ENCODE measurements at places on chromosomes 7 and 10. TPM values are rescaled to one million over a fixed set of nuclear protein-coding genes. Genes with fewer than 3 reads are reported as not detected.

DNA sequence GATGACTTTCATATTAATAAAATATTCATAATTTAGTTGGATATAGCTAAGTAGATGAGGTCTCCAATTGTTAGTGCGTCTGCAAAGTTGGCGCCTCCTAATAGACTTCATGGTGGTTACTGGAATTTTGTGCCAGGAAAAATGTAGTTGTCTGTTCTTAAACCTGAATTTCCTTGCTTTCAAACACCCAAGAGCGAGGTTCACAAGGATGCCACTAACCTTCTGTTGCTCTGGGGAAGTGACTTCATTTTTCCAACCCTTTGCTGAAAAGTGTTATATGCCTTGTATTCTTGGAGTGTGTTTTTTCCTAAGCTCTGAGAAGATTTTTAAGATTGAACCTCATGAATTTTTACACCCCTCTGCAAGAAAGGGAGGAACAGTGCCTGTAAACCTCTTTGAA lies 98.9 kb upstream of the GLCCI1 start:
- DNase-seq: peak; percentile 37

DNA sequence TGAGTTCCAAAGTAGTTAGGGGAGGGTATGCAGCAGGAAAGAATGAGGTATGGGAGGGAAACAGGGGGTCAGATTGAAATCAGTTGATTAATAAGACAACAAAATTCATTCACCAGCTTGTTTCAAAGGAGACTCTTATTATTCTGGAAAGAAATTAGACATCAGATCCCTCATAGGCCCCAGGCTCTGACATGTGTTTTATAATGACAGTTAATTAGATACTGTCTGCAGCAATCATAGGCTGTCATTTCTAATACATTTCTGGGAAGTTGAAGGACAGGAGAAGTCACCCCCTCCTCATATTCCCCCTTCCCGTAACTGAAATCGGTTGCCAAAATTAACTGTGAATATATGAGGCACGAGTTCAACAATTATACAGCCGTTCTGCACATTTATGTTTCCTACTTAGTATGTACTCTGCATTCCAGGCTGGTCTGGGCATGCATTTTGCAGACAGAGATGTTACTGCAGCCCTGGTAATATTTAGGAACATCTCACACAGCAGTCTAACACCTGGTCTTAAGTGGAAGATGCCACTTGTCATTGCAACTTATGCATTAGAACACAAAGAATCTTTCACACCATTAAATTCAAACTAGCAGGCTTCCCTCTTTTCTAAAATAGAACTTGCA lies 355.2 kb upstream of the LRGUK start:
- no peak for DNase-seq

Gene ETV1
- polyA plus RNA-seq: 19.0 TPM

DNA sequence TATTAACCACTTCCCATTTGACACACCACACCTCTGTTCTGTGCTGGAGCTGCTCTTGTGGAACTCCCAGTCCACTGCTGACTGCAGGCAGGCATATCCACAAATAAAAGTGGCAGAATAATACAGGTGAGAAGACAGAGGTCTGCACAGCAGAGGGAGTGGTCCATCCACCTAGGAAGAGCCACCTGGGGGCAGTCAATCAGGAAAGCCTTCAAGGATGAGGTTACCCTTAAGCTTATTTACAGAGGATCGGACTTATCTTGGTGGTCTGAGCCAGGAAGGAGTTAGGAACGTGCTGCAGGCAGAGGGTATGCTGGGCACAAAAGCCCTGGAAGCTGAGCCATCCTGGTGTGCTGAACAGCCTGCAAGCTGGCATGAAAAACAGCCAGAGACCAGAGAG lies 78.7 kb downstream of the FRMPD2 start:
- no peak for DNase-seq

DNA sequence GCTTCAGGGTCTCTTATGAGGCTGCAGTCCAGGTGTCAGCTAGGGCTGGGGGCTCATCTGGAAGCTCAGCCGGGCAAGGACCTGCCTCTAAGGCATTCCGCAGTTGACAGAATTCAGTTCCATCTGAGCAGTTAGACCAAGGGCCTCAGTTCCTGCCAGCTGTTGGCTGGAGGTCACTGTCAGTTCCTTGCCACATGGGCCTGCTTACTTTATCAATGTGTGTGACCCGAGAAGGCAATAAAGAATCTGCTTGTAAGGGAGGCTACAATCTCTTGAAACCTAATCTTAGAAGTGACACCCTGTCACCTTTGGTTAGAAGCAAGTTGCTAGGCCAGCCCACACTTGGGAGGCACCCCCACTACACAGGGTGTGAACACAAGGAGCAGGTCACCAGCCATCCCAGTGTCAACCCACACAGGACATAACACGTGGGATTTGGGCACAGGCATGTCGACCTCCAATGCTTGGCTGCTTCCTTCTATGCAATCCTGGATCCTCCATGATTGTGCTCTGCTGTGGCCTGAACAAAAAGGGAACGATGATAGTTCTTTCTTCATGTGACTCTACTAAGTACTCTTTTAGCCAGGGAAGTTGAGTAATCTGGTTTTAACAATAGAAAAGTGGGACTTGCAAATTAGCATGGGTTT lies 41.8 kb downstream of the MTURN start:
- no peak for DNase-seq

DNA sequence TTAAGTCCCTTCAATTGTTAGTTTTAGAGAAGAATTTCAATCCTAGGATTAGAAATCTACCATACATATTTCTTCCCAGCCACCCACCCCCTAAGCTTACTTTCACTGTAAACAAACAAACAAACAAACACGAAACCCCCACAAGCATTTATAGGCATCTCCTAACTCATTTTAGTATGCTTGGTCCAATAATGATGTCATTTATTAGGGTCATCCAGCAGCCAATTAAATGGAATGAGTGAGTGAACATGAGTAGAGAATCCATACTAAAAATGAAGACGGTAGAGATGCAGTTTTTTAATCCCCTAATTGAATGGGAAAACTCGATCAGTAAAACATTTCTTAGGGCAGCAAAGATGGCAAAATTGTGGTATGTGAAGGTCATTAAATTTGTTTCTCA lies 3.2 kb downstream of the TAC1 start:
- DNase-seq: no peak

Gene SPDYE1
- polyA plus RNA-seq: 2.0 TPM

- no peak for DNase-seq
Measured at GRCh38 chr7:101936611-101937231, 119.3 kb downstream of the CUX1 start.

DNA sequence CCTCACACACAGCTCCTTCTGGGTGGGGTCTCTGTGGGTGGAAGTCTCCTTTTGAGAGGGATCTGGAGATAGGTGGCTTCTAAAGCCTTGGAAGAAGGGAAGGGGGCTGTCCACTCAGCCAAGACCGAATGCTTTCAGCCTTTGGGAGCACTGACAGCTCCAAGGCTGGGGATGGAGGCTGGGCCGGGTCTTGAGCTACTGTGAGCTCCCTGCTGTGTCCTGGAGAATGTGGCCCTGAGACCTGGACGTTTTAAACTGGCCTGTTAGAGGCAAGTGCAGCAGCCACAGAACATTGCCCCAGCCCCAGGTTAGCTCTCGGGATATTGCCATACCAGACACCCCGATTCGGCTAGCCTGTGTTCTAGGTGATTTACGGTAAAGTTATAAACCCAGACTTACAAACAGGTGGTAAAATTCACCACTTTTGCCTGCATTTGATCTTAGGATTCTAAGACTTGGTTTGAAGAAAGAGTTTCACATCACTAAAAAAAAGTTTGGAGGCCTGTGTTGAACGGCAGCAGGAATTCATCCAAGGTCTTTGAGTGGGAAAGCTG lies 548.5 kb upstream of the FOXK1 start:
- no peak for DNase-seq

DNA sequence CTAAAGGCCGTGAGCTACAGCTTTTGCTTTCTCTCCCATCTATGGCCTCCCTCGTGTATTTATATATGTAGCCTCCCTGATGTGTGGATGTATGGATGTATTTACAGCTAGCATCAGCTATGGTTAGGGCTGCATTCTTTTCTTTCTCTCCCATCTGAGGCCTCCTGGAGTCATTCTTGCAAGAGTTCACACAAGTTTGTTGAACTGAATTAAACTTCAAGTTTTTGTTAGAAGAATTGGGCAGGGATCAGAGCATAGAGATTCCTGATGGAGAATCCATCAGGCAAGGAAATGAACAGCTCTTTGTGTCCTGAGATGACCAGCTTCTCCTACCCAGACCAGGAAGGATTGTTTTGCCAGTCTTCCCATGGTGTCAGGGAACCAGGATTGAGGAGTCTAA lies 60.3 kb downstream of the AHCYL2 start:
- peak; percentile 7 for DNase-seq

Gene SPDYE9
- 0.25 TPM for polyA plus RNA-seq

DNA sequence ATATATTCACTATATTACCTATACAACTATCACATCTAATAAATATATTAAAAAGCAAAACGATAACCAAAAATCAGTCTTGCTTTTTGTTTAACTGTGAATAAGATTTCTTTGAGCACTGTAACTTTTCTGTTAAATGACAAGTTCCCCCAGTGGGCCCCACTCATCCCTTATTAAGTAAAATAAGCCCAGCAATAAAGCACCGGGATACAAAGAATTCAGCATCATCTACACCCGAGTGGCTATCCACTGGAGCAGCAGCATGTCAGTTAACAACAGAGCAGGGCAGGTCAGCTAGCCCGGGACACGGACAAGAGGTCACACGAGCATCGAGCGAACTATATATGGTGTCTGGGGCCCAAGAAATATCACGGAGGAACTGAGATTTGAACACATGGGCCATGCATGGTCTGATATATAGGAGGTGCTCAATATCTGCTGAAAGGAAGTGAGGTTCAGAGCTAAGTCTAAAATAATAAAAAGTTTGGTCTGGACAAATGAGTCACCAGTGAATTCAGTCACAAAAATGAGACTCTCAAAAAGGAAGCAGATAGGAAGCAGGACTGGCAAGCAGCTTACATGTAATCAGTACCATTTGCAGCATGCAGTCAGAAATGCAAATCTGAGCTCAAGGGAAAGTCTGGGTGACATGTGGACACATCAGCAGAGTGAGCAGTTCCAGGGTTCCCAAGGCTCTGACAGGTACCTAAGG lies 4.1 kb downstream of the ERCC6 start:
- DNase-seq: no peak

GRCh38 chr10:62760401-62760800 lies 44.1 kb upstream of the ADO start:
- DNase-seq: no peak

Gene ACTL6B
- polyA plus RNA-seq: not detected

Gene NRCAM
- polyA plus RNA-seq: 40.7 TPM

GRCh38 chr10:74585231-74586087 lies 240.9 kb upstream of the KAT6B start:
- no peak for DNase-seq

Gene LIPJ
- polyA plus RNA-seq: not detected

DNA sequence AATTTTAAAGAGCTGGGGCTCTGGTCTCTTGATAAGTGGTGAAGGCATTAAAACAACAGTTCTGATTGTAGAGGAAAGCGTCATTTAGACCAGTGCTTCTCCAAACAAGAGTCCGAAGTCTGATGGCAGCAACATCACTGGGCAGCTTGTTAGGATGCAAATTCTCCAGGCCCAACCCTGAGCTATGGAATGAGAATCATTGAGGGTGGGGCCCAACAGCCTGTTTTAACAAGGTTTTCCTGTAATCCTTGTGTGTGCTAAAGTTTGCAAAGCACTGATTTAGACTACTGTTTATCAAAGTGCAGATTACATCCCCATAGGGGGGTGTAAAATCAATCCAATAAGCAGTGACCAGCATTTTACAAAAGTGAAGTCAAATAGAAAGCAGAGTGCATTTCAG lies 2.6 kb upstream of the ZNRF2 start:
- no peak for DNase-seq

Gene ACBD7
- polyA plus RNA-seq: 1.7 TPM

- no peak for DNase-seq
Measured at GRCh38 chr7:81574723-81575326, 195.0 kb downstream of the HGF start.

GRCh38 chr10:133141958-133142340 lies 18.1 kb upstream of the KNDC1 start:
- DNase-seq: no peak

DNA sequence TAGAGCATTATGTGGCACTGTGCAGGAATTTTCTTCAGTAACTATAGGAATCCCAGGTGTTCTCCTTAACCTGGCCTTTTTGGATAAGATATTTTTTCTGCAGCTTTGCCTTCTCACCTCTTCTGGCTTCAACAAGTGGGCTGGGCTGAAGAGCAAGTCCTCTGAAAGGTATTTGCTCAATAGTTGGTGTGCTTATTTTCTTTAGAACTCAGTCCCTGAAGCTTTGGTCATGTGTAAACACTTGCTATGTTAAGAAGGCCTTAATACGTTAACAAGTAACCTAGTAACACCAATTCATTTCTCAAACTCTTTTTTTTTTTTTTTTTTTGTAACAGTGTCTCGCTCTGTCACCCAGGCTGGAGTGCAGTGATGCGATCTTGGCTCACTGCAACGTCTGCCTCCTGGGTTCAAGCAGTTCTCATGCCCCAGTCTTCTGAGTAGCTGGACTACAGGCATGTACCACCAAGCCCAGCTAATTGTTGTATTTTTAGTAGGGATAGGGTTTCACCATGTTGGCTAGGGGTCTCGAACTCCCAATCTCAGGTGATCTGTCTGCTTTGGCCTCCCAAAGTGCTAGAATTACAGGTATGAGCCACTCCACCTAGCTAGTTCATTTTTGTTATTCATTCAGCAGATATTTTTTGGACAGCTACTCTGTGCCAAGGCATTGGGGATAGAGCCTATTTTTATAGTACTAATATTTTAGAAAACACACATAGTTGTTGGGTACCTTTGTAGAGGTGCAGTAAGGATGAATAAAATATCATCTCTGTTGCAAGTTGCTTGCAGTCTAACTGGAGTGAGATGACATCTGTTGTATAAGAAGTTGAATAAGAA lies 164.6 kb downstream of the SND1 start:
- no peak for DNase-seq

GRCh38 chr7:41163991-41164390 lies 538.9 kb downstream of the INHBA start:
- no peak for DNase-seq

Gene CCL24
- 0.33 TPM for polyA plus RNA-seq

Gene IL2RA
- polyA plus RNA-seq: not detected

DNA sequence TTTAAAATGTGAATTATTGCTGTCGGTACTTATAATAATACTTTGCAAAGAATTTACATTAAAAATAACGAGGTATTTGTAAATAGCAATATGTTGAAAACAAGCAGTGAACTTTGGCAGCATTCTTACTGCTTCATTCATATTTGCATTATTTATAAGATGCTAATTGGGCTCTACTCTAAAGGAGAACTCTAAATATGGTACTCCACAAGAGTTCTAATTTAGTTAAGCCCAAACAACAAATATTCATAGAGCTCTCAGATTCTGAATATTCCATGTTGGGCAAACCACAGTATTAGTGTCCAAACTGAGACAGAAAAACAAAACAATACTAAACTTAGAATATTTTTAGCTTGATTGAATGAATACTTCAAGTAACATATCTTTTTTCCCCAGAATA lies 904.4 kb upstream of the LRRTM3 start:
- no peak for DNase-seq

- DNase-seq: peak; percentile 71
Measured at GRCh38 chr7:15586266-15586665, 24.5 kb upstream of the AGMO start.

- DNase-seq: no peak
Measured at GRCh38 chr7:70178787-70179186, 580.5 kb downstream of the AUTS2 start.

Data from muscle of arm (tissue), 14 donors.